ENCODE measurements at places on chromosomes 2 and 18.

- DNase-seq: no peak
Observed at GRCh38 chr18:58009166-58009565, 34.9 kb upstream of the NEDD4L start.

DNA sequence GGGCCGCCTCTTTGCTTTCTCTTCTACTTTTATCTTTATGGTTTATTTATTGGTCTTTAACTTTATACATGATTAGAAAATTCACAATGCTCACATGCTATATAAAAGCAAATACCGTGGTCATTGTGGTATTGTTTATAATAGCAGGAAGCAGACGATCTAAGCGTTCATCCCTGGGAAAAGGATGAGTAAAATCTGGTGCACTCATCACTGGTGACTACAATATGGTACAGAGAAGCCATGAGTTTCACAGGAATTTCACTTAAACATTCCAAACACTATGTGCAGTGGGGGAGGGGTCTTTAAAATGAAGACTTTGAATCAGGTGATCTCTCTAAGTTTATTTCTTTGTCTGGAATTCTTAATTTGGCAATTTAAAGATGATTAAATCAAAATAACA lies 97.9 kb downstream of the SCN3A start:
- no peak for DNase-seq

- no peak for DNase-seq
Observed at GRCh38 chr18:46072376-46072867, 362 bp upstream of the PSTPIP2 start.

DNA sequence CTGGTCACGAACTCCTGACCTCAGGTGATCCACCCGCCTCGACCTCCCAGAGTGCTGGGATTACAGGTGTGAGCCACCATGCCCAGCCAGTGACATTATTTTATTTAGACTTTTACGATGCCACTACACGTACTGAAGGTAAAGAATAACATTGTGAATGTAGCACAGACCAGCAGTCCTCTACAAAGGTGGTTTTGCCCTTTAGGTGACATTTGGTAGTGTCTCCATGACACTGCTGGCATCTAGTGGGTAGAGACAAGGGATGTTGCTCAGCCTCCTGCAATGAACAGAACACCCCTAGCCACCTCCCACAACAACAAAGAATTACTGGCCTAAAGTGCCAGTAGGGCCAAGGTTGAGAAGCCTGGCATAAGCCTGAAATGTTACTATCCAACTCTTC lies 69.5 kb downstream of the MYOM1 start:
- DNase-seq: no peak

- peak; percentile 2 for DNase-seq
Observed at GRCh38 chr2:23145460-23145859, 239.5 kb upstream of the KLHL29 start.

GRCh38 chr2:196101325-196101991 lies 32.8 kb upstream of the DNAH7 start:
- no peak for DNase-seq

GRCh38 chr2:233208382-233209116 lies 42.9 kb upstream of the ATG16L1 start:
- no peak for DNase-seq

DNA sequence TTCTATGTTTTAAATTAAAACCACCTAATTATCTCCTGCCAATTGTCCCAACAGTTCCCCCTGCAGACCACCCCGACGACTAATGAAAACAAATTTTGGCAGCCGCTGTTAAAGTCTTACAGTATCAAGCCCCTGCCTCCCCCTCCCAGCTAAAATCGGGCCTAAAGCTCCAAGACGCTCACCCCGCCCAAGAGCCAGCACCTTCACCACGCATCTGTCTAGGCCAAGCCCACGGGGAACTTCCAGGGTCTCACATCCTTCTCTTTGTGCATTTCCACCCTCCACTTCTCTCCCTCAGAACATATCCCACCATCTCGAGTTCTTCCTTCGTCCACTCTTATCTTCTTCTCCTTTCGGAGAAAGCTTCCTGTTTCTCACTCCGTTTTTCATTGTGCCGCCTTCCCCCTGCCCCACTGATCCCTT lies 445 bp downstream of the PRPF40A start:
- peak; percentile 52 for DNase-seq

- no peak for DNase-seq
Observed at GRCh38 chr2:23709311-23709710, 217.6 kb downstream of the ATAD2B start.

DNA sequence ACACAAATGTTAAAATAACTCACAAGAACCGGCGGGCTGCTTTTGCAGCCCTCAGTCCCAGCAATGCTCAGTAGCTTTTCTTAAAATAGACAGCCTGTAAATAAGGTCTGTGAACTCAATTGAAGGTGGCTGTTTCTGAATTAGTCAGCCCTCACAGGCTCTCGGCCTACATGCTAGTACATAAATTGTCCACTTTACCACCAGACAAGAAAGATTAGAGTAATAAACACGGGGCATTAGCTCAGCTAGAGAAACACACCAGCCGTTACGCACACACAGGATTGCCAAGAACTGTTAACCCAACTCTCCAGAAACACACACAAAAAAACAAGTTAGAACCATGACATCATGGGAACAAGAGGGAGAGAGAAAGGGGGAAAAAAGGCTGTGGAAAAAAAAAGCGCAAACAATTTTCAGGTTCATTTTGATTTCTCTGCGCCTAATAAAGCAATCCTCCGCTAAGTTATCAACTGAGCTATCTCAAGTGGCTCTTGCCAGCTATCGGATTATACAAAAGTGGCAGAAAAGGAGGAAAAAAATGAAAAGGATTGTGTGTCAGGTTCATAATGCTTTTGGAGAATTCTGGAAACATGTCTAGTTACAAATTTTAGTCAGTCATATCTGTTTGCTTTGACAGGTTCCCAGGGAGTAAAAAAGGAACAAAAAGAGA lies 89.1 kb downstream of the ZEB2 start:
- DNase-seq: no peak

DNA sequence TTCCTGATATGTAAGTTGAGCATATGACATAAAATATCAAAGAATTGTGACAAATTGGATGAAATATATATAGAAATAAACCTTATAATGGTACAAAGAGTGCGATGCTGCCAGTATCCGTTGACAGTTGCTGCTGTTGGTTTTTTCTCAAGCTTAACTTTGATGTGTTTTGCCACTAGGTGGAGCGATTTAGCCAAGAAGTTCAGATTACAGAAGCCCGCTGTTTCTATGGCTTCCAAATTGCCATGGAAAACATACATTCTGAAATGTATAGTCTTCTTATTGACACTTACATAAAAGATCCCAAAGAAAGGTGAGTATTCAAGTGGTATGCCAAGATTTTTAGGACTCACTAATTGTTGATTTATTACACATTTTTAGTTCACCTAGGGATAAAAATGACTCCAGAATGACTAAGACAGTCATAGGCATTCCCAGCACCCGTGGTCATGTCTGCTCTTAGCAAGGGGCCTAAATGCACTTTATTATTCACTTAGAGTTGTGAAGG lies 2.1 kb downstream of the RRM2 start:
- DNase-seq: peak; percentile 78

GRCh38 chr2:47486841-47487497 lies 84.0 kb downstream of the MSH2 start:
- DNase-seq: peak; percentile 42

DNA sequence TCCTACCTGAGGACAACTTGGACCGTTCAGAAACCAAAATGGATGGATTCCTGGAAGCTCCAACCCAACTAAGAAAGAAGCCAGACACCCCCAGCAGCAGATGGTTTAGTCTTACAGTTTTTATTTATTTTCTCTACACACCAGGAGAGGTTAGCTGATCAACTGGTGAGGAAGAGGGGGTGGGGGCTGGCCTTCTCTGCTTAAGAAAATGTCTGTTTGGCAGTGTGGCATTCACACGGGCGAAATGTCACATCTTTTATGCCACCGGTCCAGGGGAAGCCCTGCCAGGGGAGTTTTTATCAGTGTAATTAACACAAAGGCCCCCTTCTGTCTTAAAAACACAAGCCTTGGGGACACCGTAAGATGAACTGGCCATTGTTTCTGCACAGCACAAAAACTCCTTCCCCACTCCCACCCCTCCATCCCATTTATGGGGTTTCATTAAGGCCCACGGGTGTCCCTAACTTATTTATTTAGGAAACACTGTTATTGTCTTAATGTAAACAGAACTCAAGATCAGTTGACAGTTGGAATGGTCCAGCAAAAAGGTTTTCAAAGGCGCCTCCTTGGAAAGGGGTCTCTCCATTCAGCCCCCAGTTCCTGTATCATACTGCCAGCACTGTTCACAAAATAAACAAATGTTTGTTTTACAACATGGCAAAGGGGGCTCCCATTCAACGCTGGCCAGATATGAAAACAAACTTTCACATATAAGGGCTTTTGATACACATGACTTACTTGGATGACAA lies 217.0 kb downstream of the C1D start:
- DNase-seq: no peak

- DNase-seq: no peak
Observed at GRCh38 chr18:13376841-13377351, 158.3 kb downstream of the LDLRAD4 start.

- peak; percentile 17 for DNase-seq
Observed at GRCh38 chr2:33062665-33063250, 116.0 kb downstream of the LTBP1 start.

- DNase-seq: peak; percentile 63
Observed at GRCh38 chr18:50644807-50645206, 84.9 kb downstream of the MAPK4 start.

- DNase-seq: peak; percentile 84
Observed at GRCh38 chr2:216519154-216519762, 20.6 kb downstream of the RPL37A start.

- DNase-seq: peak; percentile 74
Observed at GRCh38 chr2:75476761-75477160, 84.0 kb downstream of the EVA1A start.

- DNase-seq: no peak
Observed at GRCh38 chr18:58228762-58229161, 184.7 kb downstream of the NEDD4L start.

- DNase-seq: peak; percentile 94
Observed at GRCh38 chr2:72827966-72828646, 2.3 kb upstream of the EXOC6B start.

DNA sequence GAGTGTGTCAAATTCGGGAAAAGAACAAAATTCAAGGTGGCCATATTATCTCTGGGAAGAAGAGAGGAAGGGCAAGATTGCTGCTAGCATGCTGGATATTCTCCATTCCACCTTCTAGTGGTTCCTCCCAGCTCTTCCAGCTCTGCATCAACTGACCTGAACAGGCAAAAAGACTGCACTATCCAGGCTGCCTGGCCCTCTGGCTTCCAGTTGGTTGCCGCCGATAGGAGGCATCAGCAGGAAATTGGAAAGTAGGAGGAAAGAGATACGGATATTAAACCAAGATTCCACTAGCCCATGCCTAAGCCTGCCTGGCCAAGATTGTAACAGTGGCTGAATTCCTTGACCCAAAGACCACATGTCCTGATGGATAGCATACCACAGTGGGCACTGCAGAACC lies 1.7 kb upstream of the RTTN start:
- DNase-seq: no peak

DNA sequence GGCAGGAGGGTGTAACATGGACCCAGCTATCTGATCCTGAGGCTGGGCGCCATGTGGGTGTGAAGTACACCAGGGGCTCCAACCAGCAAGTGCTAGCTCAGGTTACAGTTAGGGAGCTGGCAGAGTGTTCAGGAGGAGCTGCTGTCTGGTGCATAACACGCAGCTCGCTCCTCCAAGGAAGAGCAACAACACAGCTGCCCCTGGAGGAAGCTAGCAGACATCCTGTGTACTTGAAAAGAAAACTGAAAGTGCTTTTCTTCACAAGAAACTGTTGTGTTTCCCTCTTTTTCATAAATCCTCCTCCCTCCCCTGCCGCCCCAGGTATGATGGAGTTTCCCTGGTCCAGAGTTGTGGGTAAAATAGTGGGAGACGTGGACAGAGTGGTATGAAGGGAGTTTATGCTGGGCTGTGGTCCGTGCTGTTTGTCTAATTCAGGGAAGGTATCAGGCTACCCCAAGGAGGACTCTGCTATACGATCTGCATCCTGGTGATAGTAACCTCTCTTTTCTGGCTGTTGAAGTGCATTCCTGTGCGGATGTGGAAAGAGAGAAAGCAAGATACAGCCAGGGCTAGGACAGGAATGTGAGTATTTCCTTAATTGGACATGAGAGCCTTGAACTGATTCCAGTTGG lies 6.1 kb upstream of the LBH start:
- DNase-seq: no peak

DNA sequence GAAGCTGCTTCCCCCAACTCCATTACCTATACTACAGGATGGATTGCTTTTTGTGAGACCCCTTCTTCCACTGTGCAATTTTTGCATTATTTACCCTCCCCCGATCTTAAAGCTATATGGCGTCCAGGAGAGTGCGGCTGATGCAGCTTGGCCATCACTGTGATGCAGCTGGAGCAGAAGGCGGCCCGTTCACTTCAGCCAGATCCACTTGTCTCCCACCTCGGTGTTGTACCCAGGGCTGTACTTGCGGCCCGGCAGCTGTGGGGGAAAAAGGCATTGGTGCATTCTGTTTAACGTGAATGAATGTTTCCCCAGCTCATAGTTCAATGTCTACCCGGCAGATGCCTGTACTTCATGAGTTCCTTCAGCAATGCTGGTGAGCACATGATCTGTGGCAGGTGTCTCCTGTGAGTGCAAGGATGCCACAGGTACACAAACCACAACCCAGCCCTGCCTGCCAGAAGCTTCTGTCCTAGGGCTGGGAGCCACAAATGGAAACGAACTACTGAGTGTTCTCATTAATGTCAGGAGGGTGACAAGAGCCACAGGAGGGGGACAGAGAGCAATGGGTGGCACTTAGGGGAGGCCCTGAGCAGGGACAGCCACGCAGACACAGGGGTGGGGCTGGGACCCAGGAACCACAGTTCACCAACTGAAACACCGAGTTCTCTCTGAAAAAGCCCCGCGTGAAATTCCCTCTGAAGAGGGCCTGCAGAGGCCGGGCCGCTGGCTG lies 64.0 kb downstream of the NDUFA10 start:
- DNase-seq: no peak

GRCh38 chr18:49368876-49369440 lies 91.5 kb downstream of the DYM start:
- peak; percentile 29 for DNase-seq

- DNase-seq: no peak
Observed at GRCh38 chr18:78643004-78643403, 336.6 kb upstream of the SALL3 start.

DNA sequence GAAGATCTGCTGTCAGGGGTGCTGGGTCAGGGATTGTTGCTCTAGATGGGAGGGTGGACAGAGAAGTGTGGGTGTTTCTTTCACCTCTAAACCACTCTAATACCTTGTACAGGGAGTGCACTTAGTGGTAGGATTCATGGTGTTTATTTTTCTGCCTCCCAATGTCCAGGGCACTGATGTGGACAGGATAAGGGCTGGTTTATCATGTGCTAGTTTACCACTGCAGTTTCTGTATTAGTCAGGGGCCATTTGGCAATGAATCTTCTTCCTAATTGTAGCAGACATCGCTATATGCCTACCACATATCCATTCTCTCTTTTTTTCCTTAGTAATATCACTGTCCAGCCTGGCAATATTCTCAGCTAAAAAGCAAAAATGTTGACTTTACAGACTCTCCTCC lies 50.3 kb upstream of the LRRTM1 start:
- no peak for DNase-seq

- DNase-seq: peak; percentile 98
Observed at GRCh38 chr18:63604791-63605567, 17.8 kb downstream of the SERPINB13 start.

Measured in epithelial cell of esophagus (primary cell).